NCI-H446 treated with DMSO at 0.1 percent for 48 hours (cell line): ENCODE measurements at places on chromosomes 6 and 20.

- DNase-seq = no peak
These were observed 209.7 kb downstream of the TBX18 start for GRCh38 chr6:84554706-84555105.

- no peak for DNase-seq
These were observed 752.6 kb downstream of the MAFB start for GRCh38 chr20:39936401-39936800.

- no peak for DNase-seq
These were observed 21.6 kb downstream of the SASH1 start for GRCh38 chr6:148364056-148364824.

GRCh38 chr20:53575481-53576194, 18.0 kb downstream of the ZNF217 start:
- DNase-seq = no peak

GRCh38 chr6:951399-952181, 258.7 kb upstream of the EXOC2 start:
- DNase-seq = no peak
